ENCODE measurements at places on chromosomes 11 and 22.

DNA sequence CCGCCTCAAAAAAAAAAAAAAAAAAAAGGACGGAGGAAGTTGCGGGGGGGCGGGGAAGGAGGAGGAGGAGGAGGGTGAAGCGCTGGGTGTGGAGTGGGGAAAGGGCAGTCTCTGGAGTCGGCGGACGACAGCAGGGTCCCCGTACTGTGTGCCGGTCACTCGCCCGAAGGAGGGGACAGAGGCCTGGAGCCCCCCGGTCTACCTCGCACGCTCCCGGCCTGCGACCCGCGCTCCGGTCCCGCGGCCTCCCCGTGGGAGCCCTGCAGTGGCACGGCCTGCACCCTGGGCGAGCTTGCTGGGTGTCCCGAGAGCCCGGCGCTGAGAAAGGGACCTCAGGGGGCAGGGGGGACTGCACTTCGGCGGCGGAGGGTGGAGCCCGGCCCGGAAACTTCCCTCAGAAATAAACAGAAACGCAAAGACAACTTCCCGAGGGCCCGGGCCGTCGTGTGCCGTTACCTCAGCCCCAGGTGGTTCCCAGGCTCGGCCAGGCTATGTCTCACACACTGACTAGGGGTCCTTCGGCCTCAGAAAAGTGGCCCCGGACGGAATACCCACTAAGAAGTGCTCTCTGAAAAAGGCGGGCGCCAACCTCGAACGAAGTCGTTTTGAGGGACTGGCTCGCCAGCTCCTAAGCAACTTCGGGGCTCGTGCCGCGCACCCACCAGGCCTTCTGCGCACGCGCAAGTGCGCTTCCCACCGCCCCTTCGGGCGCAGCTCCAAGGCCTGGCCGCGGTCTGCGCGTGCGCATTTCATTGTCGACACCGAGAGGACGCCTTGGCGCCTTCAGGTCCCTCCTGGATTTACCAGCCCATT, at the start of gene MAJIN:
MAJIN (minus strand) TSS at position 688 of the 813 bp plus-strand sequence. CDS start 12,703 bp downstream, outside the sequence.
- DNase-seq: peak; percentile 91

- no peak for DNase-seq
These were observed 651.1 kb downstream of the METTL15 start for GRCh38 chr11:28759311-28759710.

DNA sequence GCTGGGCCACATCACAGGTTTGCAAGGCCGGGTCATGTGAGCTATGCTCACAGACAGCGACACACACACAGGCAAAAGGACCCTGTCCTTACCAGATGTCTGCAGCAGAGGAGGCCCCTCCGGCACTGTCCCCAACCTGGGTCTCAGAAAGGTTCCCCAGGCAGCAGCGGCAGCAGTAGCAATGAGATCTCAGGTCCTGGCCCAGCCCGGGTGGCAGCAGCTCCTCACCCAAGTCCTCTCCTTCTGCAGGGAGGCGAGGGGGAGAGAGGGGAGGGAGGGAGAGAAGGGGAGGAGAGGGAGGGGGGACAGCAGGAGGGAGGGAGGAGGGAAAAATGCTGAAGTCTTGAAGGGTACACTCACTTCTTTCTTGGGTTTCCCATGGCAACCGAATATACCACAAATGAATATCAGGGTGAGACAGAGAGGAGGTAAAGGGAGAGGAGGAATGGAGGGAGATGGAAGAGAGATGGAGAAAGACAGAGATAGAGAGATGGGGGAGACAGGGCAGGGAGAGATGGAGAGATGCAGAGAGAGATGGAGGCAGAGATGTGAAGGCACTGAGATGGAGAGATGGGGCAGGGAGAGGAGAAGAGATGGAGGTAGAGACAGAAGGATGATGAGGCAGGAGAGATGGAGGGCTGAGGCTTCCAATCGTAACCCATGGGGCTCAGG, 9.5 kb downstream of the ELFN2 start:
- DNase-seq: no peak

GRCh38 chr11:76663486-76663810, 7.1 kb downstream of the LRRC32 start:
- DNase-seq: no peak

DNA sequence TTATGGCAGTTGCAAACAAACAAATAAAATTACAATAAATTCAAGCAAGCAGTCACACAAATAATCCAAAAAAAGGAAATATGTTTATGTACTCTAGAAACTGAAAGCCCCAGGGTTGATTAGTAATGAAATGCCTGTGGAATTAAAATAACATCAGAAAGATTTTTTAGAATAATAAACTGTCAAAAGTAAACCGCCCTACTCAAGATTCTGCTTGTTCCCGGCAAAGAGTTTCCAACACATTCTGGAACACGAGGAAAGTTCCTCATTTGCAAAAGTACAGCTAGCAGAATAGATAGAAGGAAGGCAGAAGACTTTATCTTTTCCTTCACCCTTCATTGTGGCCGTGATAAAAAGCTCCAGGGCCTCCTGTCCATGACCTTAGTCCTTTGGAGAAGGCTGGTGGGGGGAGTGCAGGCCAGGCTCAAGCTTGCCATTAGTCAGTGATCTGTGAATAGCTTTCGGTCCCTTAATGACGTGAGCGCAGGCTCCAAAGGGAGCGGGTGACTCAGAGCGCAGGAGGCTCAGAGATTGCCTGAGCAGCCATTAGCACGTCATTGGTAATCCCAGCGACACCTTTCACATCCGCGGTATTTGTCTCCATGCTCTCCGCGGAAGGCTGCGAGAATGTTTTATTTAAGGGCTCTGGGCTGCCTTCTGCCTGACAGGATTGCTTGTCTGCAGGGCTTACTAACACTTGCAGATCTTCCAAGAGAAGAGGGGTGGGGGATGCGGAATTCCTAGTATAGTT, 458.3 kb downstream of the METTL15 start:
- no peak for DNase-seq

GRCh38 chr22:19942157-19943081, 801 bp upstream of the TXNRD2 start:
- DNase-seq: no peak

DNA sequence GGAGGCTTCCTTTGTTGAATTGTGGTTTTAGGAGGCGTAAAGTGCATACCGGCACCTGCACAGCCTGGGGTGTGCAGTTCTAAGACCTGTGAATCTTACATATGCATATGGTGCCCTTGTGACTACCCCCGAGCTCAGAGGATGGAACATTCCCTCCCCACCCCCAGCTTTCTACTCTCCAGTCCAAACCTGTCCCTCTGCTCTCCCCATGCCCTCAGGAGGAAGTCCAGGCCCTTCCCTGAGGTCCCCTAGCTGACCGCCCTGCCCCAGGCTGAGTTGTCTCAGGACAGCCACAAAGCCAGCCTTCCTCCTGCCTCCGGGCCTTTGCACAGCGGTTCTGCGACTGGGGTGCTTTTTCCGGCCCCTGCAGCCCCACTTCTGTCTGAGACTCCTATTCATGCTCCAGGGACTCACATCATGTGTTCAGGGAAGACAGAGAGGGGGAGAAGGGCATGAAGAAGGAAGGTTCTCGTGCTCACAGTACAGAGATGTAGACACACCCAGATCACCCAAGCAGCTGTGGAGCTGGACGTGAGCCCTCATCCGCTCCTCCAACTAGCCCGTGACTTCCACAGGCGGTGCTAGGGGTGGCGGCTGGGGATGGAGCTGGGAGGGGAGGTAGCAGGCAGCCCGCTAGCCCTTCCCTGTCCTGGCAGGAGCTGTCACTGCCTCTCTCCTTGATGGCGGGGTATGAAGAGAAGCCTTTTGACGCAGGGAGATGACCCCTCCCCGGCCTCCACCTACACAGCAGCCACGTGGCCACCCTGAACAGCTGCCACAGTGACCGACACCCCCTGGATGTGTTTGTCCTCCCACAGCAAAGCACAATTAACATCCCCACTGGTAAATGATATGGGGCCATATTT, 50.8 kb downstream of the FLRT1 start:
- DNase-seq: no peak

DNA sequence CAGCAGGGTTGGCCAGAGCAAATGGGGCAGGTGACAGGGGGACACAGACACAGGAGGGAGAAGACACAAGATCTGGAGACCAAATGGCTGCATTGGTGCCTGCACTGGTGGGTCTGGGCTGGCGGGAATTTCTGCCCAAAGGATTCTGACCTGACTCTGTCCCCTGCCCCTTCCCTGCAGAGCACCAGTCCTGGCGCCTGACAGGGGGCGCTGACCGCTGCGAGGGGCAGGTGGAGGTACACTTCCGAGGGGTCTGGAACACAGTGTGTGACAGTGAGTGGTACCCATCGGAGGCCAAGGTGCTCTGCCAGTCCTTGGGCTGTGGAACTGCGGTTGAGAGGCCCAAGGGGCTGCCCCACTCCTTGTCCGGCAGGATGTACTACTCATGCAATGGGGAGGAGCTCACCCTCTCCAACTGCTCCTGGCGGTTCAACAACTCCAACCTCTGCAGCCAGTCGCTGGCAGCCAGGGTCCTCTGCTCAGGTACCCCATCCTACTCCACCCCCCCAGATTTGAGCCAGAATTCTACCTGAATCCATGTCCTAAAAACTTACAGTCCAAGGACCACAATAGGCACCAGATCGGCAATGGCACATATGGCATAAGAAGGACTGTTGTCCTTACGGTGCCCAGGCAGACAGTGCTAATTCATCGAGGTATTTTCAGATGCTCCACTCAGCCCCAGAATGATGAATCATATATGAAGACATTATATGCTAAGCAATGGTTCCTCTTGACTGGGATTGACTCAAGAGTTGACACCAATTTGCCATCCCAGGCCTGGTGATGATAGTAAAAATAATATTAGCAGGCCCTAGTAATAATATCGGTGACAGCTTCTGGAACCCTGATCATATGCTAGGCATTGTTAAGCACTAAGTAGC, 38.2 kb downstream of the CD6 start:
- no peak for DNase-seq

DNA sequence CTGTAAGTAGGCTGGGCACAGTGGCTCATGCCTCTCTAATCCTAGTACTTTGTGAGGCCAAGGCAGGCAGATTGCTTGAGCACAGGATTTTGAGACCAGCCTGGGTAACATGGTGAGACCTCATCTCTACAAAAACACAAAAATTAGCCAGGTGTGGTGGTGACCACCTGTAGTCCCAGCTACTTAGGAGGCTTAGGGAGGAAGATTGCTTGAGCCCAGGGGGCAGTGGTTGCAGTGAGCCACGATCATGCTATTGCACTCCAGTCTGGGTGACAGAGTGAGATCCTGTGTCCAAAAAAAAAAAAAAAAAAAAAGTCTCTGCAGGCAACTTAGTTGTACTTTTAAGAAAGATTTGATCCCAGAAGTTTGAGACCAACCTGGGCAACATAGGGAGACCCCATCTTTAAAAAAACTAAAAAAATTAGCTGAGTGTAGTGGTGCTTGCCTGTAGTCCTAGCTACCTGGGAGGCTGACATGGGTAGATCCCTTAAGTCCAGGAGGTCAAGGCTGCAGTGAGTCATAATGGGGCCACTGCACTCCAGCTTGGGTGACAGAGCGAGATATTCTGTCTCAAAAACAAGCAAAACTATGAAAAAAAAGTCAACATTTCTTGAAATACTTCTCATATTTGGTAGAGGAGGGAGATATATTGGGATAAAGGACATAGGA, 10.5 kb downstream of the ATM start:
- DNase-seq: no peak

DNA sequence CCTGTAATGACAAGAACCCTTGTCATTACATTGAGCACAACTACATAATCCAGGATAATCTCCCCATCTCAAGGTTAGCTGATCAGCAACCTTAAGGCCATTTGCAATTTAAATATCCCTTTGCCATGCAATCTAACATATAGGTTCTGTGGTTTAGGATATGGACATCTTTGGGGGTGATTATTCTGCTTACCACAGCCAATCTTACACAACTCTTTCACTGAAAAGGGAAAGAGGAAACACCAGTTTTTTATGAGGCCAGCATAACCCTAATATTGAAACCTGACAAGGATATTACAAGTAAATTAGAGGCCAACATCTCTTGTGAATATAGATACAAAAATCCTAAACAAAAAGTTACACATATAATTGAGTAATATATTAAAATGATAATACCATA, 78.5 kb downstream of the CYP2R1 start:
- DNase-seq: no peak

- DNase-seq: peak; percentile 45
These were observed 57.7 kb downstream of the TRAF6 start for GRCh38 chr11:36452236-36452940.

- no peak for DNase-seq
These were observed 51.9 kb upstream of the PTPRJ start for GRCh38 chr11:47928426-47928825.

DNA sequence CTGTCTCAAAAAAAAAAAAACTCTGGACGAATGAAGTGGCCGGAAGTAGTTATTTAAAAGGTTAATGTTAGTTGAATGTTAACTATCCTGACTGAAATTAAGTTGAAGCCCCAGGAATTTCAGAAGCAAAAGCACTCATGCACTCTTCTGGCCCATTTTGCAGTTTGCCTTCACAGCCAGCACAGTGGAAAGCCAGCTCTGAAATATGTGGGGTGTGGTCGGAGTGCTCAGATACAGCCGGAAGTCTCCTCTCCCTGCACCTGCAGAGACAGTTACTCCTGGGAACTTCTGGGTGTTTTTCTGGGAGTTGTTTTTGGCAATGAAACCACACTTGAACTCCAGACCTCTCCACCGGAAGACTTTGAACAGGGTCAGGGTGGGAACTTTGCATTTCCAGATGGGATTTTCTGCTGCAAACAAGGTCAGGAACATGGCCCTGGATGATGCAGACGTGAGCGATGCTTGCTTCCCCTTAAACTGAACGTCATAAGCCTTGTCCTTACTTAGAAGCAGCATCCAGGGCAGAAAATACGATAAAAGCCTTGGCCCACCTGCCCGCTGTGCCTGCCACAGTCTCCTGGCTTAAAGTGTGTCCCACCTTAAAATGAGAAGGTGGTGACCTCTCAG, 21.5 kb upstream of the CABP2 start:
- no peak for DNase-seq

DNA sequence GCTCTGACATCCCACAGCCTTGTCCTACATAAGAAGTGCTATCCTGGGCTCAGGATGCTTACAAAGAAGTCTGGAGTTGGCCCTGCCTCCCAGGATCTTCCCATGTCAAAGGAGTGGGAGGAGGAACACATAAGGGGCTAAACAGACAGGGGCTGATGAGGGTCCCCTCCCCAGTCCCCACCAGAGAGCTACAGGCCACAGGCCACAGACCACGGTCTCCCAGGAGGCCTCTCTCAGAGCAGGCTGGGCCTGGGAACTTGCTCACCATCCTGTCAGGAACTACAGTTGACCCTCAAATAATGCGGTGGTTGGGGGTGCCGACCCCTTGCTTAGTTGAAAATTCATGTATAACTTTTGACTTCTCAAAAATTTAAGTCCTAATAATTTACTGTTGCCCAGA, 315.5 kb downstream of the NTM start:
- no peak for DNase-seq

GRCh38 chr11:12215181-12215593, 104.8 kb downstream of the MICAL2 start:
- peak; percentile 40 for DNase-seq

- DNase-seq: no peak
These were observed 124.8 kb upstream of the NECTIN1 start for GRCh38 chr11:119853581-119854360.

- DNase-seq: no peak
These were observed 17.6 kb downstream of the C22orf31 start for GRCh38 chr22:29043906-29044575.

Measured in CD4-positive, alpha-beta T cell treated with Interleukin-21 for 1 hour (primary cell).